ENCODE measurements at places on chromosomes 2 and 18. TPM values are rescaled to one million over a fixed set of nuclear protein-coding genes. Genes with fewer than 3 reads are reported as not detected.
A peak's percentile ranks its signal among the peaks of the same experiment; 100 is the strongest.

- no peak for DNase-seq
These were observed 110.0 kb downstream of the FEZ2 start for GRCh38 chr2:36487947-36488346.

- DNase-seq: peak; percentile 47
These were observed 81.5 kb downstream of the DPP4 start for GRCh38 chr2:161992531-161992930.

The ACMSD gene
- total RNA-seq: not detected

- no peak for DNase-seq
These were observed 87.2 kb downstream of the EPAS1 start for GRCh38 chr2:46384457-46384815.

The PDE1A gene
- 0.36 TPM for total RNA-seq

The CEBPZOS gene
- total RNA-seq: 33.3 TPM

DNA sequence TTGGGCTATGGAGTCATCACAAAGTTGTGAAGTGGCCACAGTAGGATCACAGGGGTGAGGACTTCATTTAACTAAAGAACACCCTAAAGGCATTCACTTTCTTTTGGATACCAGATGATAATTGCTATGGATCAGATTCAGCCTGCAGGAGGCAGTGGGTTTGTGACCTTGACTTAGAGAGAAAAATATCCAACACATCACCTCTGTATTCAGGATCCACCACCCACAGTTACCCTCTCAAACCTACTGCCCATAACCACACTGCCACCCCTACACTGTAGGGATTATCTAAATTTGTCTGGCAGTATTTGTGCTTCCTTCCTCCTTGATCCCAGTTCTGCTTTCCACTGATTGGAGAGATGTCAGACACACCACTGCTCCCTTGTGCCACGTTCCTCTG is 269.4 kb downstream of the MYCN start:
- no peak for DNase-seq

The PTPRN gene
- 3.2 TPM for total RNA-seq

DNA sequence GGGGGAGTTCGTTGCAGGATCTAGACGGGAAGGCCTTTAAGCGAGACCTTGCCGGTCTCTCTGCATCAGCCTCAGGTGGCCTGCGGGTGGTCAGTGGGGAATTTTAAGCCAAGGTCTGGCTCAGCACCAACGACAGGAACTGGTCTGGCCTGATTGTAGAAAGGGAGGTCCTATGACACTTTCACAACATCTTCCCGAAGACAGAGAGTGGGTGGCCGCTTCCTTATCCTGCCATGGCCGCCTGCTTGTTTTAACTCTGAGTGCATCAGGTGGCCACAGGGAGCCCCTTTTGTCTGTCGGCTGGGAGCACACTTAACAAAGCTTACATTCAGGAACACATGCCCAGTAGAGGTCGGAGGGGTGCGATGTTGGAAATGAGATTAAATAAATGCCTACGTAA is 363.7 kb upstream of the MYT1L start:
- no peak for DNase-seq

DNA sequence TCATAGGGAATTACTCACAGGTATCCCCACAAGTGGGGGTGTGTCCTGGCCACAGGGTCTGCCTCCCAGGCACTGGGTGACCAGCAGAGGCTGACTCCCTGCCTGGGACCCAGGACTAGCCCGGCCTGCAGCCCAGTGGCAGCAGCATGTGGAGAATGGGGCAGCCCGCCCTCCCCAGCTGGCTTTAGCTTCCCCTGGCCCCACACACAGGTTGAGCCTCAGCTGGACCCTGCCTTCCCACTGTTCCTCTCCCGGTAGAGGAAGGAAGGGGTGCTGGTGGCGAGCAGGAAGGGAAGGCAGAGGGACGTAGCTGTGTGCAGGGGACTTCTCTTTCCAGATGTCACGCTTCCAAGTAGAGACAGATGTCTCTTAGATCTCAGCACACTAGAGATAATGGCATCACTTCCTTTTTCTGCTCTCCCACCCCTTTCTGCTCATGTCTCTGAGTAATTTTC is 51.4 kb downstream of the EMILIN2 start:
- DNase-seq: peak; percentile 49

- peak; percentile 24 for DNase-seq
These were observed 81.8 kb downstream of the INO80D start for GRCh38 chr2:206004004-206004693.

DNA sequence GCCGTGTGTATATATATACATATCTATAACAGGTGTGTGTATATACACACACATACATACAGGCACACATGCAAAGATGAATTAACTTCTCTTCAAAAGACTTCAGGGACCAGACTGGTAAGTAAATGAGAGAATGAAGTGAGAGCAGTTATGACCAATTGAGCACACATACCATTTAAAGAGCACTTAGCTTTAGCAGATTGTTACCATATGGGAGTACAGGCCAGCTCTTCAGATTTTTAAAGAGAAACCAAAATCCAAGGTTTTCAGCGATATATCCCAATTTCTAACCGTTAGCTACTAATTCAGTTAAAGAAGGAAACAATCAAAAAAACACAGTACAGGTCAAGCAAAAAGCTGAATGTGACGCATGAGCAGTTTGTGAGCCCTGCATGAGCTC is 23.7 kb downstream of the INPP1 start:
- no peak for DNase-seq

The BCL11A gene
- not detected for total RNA-seq

DNA sequence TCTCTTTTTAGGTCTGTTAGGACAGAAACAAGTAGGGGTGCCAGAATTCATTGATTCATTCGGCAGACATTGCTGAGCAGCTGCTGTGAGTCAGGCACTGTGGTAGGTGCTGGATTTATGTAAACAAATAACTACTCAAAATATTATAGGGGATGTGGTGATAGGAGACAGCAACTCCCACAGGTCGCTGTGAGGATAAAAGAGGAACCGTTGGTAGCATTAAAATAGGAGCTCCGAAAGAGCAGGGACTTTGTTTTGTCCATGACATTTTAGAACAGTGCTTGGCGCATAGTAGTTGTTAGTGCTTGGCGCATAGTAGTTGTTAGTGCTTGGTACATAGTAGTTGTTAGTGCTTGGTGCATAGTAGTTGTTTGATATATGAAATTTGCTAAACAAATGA is 29.2 kb downstream of the ATP6V1C2 start:
- DNase-seq: no peak

Data from RPMI7951 (cell line).